Lung microvascular endothelial cell (primary cell): ENCODE measurements at places on chromosomes 2 and 18. TPM values are rescaled to one million over a fixed set of nuclear protein-coding genes. Genes with fewer than 3 reads are reported as not detected.

- no peak for DNase-seq
These were observed 79.3 kb upstream of the POU3F3 start for GRCh38 chr2:104774631-104775030.

DNA sequence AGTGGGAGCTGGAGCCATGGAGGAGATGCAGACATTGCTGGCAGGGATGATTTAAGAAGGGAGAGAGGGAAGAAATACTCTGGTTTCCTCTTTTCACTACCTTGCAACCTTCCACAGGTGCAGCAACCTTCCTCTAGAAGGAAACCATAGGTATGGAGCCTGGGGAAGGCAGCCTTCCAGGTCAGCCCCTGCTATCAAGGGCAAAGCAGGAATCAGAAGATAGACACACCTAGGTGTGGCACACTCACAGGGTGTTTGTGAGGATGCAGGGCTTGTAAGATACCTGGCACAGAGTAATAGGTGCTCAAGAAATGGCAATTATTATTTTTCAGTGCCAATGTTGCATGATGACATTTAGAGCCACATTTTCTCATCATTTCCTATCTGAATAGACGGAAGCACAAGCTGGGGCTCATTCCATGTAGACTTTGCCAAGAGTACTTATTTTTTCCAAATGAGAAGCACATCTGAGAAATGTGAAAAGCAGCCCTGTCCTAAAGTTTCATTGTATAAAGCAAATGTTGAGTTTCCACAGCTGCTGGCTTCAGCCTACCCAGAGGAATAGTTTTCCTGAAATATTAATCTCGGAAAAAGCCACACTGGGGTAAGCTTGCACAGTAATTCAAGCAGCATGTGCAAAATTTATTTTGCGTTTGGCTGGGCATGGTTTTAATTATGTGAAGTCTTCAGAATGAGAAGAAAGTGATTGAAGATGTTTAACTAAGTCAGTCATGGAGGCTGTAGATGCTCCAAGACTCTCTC, 20.6 kb downstream of the EVA1A start:
- DNase-seq: no peak

Gene KCNG2
- total RNA-seq: 0.44 and 1.4 TPM in 2 replicates

Gene C18orf32
- total RNA-seq: 7.6 and 12.3 TPM in 2 replicates

Gene CD226
- total RNA-seq: 0.40 and 1.3 TPM in 2 replicates

DNA sequence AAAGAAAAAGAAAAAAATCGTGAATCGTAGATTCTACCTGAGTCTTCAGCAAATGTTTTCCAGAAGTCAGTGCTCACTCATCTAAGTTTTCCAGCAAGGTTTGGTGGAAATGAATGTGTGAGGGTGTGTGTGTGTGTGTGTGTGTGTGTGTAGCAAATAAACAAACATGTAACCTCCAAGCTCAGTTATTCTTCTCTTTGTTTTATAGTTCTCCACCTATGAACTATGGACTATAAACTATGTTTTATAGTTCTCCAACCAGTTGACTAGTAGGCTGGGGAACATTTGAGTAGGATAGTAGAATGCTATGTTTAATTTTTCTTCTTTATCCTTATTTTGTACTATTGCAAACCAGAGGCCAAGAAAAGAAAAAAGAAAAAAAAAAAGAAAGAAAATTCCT, 44.6 kb upstream of the SERPINE2 start:
- DNase-seq: no peak

DNA sequence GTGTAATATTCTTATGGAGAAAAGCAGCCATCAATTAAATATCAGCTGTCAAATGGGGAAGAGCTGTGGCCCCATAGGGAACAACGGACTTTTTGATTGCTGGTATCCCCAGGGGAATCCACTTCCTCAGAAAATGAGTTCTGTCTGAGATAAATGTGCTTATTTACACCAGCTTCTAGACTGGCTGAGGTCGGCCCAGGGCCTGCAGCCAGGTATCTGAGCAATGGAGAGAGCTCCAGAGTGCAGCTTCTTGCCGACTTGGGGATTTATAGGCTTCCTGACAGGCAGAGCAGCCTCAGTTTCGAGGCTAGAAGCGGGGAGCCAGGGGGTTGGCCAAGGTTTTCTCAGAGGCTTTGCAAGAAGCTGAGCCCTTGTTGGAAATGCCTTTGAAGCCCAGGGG, 67.2 kb downstream of the MCFD2 start:
- DNase-seq: no peak

DNA sequence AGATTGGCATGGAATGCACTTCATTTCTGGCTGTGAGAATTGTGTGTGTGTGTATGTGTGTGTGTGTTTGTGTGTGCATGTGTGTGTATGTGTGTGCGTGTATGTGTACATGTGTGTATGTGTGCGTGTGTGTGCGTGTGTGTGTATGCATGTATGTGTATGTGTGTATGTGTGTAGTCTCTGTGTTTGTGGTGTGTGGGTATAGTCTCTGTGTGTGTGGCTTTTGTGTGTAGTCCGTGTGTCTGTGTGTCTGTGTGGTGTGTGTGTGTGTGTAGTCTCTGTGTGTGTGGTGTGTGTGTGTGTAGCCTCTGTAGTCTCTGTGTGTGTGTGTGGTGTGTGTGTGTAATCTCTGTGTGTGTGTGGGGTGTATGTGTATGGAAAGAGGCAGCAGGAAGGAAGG, 247.3 kb upstream of the SOX11 start:
- no peak for DNase-seq

Gene DES
- total RNA-seq: 0.20 TPM in 1 of 2 replicates, not detected in the other

- no peak for DNase-seq
These were observed 130.6 kb downstream of the AKAIN1 start for GRCh38 chr18:5066380-5066977.

- no peak for DNase-seq
These were observed at the start of gene HOXD3 for GRCh38 chr2:176156807-176157498. TSS of gene HOXD3 (plus strand) at chr2:176157307. CDS start at chr2:176169115, 11,808 bp downstream.

Gene GKN1
- total RNA-seq: not detected in 2 replicates

DNA sequence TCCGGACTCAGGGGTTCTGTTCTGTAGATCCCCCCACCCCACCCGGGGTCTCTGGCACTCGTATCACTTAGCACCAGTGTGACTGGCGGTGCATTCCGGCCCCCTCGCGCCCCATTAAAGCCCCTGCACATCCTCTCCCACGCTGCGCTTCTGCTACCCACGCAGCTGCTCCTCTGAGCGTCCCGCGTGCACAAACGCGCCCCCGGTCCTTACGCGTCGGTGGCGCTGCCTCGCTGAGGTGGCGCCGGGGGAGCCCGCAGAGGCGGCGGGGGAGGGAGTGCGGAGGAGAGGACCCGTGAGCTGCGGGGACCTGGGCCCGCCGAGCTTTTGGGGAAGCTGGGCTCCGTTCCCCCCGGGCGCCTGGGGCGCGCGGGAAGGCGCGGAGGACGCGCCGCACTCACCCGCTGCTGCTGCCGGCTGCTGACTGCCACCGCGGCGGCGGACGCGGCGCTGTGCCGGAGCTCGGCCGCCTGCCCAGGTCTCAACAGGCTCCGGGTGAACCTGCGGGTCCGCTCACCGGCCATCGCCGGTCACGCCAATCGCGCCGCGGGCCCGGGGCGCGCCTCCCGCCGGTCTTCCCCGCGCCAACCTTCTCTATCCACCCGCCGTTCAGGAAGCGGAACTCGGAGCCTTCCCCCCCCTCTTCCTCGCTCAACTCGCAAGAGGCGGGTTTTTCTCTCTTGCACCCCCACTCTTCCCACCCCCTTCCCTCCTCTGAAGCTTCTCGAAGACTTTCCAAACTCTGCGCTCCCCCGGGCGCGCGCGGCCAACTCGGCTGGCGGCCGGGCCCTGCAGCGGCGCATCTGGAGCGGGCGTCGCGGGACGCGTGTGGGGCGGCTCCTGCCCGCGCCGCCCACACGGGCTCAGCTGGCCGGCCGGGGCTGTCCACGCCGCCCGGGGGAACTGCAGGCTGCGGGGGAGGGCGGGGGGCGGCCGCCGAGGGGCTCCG, at the start of gene DOCK10:
DOCK10 (minus strand) TSS at position 618 of the 949 bp plus-strand sequence; CDS start at position 524, 94 bp downstream.
- DNase-seq: peak; percentile 44

DNA sequence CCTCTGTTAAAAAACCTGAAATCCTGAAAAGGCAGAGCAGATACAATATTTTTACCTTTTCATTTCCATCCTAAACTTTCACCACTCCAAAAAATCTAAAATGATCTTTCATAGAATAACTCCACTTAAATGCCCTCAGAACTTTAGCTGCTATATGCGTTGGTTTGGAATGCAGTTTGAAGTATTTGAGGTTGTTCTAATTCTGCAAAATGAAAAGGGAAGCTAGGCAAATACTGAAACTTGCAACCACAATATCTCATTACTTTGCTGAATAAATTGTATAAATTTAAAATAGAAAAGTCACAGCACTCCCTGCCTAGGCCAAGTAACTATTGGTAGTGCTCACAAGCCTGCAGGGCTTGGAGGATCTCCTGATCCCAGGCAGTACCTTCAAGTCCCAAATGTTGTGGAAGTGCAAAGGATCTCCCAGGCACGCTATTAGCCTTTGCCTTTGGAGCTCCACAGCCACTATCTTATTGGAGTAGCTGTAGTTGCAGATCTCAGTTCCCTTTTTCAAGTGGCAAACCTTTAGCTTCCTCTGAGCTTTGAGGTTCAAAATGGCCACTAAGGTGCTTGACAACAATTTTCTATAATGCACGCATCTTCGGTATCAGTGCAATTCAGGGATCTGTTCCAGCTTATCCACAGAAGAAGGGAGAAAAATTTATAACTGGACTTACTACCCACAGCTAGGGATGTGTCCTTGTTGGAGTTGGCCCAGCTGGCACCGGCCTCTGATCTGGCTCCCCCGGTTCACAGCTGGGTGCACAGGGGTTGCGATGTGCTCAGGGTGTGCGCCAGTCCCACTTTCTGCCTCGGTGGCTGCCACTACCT, 43.4 kb upstream of the ANKRD62 start:
- DNase-seq: no peak

Gene REG1A
- not detected in 2 replicates for total RNA-seq

GRCh38 chr2:241595600-241596140, 37.1 kb downstream of the BOK start:
- DNase-seq: peak; percentile 37

Gene PROKR1
- total RNA-seq: not detected in 2 replicates

Gene CNOT9
- total RNA-seq: 35.7 and 38.3 TPM in 2 replicates

- no peak for DNase-seq
These were observed 182.5 kb downstream of the TXNL1 start for GRCh38 chr18:56455874-56456273.

DNA sequence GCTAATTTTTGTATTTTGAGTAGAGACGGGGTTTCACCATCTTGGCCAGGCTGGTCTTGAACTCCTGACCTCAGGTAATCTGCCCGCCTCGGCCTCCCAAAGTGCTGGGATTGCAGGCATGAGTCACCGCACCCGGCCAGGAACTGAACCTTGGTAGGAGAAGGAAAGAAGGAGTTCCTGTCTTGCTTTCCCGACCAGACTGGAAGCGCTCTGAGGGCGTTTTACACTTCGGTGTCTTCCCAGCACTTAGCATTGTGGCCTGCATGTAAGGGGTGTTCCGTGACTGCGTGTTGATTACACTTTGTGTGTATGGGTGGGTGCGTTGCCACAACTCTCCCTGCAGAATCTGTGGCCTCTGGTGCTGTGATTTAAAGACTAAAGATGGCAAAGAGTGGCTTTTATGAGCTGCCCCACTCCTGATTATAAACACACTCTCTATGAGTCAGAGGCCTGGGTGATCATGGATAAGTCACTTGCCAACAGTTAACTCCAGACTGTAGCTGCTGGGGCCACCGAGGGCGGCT, 46.0 kb downstream of the ODC1 start:
- DNase-seq: peak; percentile 69

DNA sequence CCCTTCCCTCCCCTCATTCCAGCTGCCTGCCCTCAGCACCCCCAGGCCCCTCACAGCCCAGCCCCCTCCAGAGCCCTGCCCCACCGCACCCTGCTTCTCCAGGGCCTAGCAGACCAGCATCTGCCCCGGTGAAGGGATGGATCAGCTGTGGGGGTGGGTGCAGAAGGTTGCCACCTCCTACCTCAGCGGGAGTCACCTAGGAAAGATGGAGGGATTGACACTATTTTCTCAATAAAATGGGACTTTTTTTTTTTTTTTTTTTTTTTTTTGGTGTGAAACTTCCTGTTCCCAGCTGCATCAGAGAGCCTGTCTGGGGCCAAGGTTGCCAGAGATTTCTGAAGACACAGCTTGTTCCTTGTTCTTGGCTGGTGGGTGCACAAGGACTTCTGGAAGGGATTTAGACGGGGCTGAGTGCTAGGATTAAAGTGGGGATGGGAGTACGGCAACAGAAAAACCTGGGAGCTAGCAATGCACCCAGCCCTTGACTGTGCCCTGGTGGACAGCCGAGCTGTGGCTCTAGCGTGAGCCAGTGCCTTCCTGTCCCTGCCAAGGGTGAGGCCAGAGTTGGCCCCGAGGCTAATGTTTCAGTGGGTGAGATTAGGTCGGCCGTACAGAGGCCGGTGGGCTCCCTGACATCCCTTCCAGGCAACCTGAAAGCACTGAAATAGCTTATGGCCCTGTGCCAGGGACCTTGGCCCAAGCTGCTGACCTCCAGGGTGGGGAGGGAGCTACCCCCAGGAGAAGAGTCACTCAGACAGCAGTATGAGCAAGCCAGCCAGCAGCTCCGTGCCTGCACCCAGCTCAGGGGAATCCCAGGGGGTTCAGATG, 4.6 kb downstream of the B3GNT7 start:
- DNase-seq: peak; percentile 40

DNA sequence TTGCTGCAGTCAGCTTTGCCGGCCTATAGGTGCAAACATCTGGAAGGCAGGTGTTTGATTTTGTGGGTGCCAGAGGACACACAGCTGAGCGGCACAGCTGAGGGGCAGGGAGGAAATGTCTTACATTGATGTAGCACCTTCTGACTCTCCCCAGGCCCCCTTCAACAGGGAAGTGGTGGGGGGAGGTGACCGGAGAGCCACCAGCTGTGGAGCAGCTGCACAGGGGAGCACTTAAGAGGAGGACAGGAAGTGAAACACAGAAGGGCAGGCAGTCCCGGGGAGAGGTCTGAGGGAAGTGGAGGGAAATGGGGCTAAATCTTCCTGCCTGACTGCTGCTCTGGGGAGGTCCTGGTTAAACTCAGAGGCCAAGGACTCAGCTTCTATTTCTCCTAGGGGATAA, 409.1 kb downstream of the TNS1 start:
- DNase-seq: no peak

DNA sequence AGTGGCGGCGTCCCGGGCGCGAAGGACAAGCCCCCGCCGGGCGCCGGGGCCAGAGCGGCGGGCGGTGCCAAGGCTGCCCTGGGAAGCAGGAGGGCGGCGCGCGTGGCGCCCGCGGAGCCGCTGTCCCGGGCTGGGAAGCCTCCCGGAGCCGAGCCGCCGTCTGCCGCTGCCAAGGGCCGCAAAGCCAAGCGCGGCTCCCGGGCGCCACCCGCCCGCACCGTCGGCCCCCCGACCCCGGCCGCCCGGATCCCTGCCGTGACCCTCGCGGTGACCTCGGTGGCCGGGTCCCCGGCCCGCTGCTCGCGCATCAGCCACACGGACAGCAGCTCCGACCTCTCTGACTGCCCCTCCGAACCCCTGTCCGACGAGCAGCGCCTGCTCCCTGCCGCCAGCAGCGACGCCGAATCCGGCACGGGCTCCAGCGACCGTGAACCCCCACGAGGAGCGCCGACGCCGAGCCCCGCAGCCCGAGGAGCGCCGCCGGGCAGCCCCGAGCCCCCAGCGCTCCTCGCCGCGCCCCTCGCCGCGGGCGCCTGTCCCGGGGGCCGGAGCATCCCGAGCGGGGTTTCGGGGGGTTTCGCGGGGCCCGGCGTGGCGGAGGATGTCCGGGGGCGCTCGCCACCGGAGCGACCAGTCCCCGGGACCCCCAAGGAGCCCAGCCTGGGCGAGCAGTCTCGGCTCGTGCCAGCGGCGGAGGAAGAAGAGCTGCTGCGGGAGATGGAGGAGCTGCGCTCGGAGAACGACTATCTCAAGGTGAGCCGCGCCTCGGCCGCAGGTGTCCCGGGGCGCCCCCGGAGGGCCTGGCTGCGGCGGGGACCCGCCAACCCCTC, 820 bp downstream of the MTCL1 start:
- DNase-seq: peak; percentile 30

- no peak for DNase-seq
These were observed 8.6 kb upstream of the ZNF407 start for GRCh38 chr18:74589021-74589420.

Gene FAP
- under 0.01 and 0.20 TPM in 2 replicates for total RNA-seq

Gene CCT4
- 123 and 134 TPM in 2 replicates for total RNA-seq
